CD4-positive, alpha-beta T cell treated with Interferon gamma for 1 hour (primary cell): ENCODE measurements at places on chromosomes 1 and 21.

DNA sequence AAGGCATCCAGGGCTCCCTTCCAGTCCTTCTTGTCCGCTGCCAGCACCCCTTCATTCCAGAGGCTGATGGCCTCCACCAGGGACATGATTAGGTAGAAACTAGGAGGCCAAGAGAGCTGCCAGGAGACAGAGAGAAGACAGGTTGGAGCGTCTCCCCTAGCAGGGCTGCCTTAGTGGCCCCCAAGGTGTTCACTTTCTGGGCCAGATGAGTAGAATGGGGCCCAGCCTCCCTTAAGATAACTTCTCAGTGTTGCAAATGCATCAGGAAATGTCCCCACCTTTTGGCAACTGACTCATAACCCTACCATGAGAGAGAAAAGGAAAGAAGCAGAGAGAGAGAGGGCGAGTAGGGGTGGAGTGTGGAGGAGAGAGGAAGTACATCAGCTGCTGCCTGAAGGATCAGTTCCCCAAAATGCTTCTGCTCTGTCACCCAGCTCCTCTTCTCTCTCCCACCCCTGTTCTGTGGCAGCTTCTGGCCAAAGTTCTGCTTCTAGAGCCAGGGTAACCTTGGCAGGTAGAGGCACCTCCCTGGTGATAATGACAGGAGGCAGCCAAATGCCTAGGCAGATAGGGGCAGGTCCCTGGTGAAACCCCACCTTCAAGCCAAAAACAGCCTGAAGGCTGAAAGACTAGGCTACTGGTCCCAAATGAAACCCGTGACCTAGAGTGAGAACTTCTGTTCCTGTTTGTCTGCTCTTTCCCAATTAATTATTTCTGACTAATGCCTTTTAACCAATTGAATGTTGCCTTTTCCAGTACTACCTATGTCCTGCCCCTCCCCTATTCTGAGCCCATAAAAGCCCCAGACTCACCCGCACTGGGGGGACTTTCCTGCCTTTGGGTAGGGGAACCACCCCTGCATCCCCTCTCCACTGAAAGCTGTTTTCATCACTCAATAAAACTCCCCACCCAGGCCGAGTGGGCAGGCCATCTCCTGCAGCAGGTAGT, at the start of gene NCF2:
NCF2 (minus strand) TSS at position 216 of the 948 bp plus-strand sequence; CDS start at position 86, 130 bp downstream.
- peak; percentile 78 for DNase-seq

DNA sequence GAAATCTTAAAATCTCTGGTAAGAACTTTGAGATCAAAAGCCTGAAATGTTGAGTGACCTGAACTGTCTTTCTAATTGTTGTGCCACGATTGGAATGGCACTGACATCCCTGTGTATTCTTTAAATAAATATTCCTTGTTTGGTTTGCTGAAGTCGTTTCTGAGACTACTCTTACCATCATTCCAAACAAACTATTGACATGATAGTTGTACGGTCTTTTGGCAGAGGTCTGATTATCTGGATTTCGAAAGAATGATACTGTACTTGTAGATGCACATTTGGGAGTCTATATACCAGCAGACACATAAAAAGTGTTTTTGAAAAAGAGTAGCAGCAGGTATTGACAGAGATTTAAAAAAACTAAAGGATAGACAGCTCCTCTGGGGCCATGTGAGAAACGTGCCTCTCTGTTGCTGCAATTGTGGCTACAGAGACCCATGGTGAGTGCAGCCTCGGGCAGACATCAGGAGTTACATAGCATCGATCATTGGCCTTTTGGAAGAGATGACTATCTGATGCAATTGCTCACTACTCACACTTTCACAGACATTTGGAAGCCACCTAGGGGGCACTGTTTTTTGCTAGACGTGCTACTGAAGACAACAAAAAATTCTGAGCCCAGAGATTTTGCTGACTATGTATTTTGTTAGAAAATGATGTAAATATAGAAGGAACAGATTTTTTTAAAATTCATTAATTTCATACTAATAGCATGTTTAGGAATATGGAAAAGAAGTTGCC, 464.5 kb downstream of the KCNT2 start:
- DNase-seq = no peak

DNA sequence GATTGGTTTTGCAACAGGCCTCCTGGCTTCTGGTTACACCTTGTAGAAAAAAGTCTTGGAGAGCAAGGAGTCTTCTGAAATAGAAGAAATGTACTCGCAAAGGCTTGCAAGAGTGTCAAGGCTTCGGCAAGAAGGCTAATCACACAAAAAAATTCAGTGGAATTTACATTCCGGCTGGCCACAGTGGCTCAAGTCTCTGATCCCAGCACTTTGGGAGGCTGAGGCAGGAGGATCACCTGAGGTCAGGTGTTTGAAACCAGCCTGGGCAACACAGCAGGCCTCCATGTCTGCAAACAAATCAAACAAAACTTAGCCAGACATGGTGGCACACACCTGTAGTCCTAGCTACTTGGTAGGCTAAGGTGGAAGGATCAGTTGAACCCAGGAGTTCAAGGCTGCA, 7.7 kb upstream of the DOP1B start:
- no peak for DNase-seq

DNA sequence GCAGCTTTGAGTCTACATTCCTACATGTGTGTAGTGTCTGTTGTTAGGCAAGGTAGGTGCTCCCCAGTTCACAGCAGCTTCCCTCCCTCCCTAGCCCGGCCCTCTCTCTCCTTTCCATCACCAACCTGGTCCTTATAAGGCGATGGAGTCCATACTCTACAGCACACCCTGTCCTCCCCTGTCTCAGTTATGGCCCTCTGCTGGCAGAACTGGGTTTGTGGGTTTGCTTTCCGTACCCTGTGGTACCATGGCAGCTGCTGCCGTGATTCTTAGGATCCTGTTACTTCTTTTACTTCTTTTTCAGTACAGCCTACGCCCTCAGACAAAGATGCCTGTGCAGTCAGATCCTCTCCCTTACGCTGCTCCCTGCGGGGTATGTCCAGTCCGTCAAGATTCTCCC, 31.7 kb downstream of the AK5 start:
- peak; percentile 1 for DNase-seq

GRCh38 chr1:1021920-1022259, 2.0 kb downstream of the AGRN start:
- no peak for DNase-seq

GRCh38 chr1:240737298-240737697, 125.3 kb upstream of the GREM2 start:
- DNase-seq = no peak

- no peak for DNase-seq
These were observed 421.4 kb upstream of the RUNX1 start for GRCh38 chr21:35470522-35470921.

GRCh38 chr1:5693568-5693967, 298.7 kb downstream of the NPHP4 start:
- DNase-seq = no peak

GRCh38 chr1:11898831-11899467, 27.3 kb downstream of the KIAA2013 start:
- DNase-seq = no peak

GRCh38 chr1:153685544-153686340, 7.3 kb downstream of the NPR1 start:
- no peak for DNase-seq

GRCh38 chr1:116692879-116693278, 25.3 kb upstream of the IGSF3 start:
- DNase-seq = no peak

DNA sequence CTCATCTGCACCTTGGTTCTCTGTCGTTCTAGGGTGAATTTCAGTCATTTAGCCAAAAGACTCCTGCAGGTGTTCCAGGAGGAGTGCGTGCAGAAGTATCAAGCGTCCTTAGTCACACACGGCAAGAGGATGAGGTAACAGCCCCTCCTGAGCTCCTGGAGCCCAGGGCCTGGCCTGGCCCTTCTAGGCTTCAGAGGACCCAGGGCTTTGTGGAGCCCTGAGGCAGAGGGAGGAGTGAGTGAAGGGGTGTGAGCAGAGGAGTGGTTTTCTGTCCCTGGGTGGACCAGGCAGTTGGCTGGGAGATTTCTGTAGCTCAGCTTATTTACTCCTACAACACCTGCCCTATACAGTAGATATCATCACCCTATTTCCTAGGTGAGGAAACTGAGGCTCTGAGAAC, 15.7 kb upstream of the RASSF5 start:
- DNase-seq = no peak

- DNase-seq = no peak
These were observed 16.5 kb upstream of the FOXO6 start for GRCh38 chr1:41344708-41345159.

DNA sequence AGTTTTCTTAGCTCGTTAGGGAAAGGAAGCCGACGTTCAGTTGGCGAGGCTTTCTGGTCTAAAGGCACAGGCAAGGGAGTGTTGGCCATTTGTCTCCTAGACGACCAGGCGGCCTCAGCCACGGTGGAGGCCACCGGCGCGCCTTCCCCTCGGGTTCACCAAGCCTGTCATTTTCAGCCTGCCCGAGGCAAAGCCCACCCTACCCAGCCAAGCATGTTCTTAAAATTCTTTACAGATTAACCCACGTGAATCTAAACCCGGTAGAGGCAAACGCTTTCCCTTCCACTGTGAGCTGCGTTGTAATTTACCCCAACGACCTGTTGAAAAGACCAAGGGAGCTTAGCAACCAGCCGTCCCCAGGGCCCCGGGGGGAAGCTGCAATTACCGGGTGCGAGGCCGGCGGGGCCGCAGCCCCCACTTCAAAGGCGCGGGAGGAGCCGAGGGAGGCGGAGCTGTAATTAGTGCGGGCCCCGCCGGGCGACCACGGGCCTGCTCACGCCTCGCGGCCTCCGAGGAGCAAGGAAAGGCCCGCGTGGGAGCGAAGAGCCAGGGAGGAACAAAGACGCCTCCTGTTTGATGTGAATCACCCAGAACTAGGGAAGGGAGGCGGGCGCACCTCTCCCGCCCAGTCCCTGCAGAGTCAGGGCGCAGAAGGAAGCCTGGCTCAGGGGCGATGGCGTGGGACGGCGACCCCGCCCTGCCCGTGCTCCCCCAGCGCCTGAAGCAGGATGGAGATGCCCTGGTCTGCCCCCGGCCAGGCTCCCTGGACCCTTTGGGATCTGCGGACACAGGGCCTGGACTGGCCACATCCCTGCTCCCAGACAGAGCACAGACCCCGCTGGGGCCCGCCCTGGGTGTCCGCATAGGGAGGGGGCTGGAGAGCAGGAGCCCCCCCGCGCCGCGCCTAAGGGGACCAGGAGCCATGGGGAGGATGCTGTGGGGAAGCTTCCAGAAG, 12.1 kb upstream of the TSPEAR start:
- peak; percentile 14 for DNase-seq

- no peak for DNase-seq
These were observed 67.1 kb downstream of the KCNJ15 start for GRCh38 chr21:38323721-38324531.

DNA sequence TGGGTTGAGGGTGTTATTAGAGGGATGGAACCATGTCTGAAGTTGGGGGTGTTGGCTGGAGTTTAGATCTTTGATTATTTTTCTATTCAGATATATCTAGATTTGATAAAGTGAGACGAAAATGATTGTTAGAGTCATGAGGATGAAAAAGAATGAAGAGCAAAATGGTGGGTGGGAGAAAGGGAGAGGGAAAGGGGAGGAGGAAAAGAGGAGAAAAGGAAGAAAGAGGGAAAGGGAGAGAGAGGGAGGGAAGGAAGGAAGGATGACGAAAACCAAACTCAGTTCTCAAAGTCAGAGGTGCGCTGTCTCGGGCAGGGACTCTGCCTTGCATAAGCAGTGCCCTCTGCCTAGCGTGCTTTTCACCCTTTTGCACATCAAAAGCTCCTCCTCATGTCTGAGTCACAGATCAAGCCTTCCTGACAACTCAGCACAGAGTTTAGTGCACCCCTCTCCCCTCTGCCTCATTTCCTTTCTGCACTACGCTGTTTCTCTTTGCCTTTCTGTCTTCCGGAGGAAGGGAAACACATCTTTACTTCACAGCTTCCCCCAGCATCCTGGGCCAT, 225.8 kb upstream of the PROX1 start:
- DNase-seq = peak; percentile 3

GRCh38 chr1:59686574-59686973, 128.2 kb upstream of the HOOK1 start:
- DNase-seq = no peak

DNA sequence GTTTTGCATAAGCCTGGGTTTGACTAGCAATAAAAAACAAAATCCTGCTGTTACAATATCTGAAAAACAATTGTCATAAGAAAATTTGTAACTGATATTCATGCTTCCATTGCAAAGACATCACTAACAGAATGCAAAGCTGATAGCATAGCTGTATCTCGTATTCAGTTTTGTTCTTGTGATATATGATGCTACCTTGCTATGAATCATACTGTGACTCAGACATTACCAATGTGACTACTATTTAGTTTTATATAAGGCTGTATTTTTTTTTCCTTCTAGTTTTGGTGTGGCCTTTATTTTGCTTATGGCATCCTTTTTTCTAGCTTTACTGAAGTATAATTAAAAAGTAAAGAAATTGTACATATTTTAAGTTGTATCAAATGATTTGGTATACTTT, 1381.8 kb downstream of the MRPL39 start:
- DNase-seq = no peak

- DNase-seq = no peak
These were observed 1.6 kb downstream of the SLC44A3 start for GRCh38 chr1:94821636-94822305.

GRCh38 chr1:30724175-30724574, 790 bp upstream of the MATN1 start:
- DNase-seq = no peak

GRCh38 chr1:51215169-51215568, 20.9 kb upstream of the RNF11 start:
- DNase-seq = no peak

- DNase-seq = no peak
These were observed 459.5 kb upstream of the CXADR start for GRCh38 chr21:17053321-17053720.

DNA sequence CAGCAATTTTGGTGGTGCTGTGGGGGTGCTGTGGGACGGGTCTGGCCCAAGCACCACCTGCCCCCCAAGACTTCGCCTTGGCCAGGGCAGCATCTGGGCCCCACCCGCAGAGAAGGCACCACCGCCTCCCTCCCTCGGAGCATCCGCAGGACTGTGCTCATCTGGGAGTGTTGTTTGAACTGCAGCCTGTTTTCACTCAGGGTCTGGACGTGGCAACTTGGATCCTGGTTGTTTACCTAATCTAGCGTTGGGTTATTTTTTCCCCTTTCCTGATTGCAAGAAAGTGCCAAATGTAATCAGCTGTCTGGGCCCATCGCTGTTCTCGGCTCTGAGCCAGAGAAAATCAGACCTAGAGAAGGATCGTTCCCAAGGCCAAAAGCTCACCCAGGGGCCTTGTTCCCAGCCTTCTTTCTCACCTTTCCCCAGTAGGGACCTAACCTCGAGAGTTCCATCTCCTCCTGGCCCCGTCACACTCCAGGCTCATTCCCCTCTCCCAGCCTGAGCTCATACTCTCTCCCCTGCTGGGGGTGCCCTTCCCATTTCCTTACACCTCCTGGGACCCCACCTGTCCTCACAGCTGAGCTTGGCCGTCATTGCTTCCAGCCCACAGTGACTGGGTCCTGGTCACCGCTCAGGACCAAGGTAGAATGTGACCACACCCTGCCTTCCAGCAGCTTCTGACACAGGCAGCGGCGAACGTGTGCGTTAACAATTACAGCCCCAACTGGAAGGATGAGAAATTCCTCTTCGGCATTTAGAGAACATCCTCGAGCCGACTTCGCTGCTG, 72.0 kb upstream of the FAM20B start:
- DNase-seq = no peak
